ENCODE measurements at places on chromosomes 3 and 15.

DNA sequence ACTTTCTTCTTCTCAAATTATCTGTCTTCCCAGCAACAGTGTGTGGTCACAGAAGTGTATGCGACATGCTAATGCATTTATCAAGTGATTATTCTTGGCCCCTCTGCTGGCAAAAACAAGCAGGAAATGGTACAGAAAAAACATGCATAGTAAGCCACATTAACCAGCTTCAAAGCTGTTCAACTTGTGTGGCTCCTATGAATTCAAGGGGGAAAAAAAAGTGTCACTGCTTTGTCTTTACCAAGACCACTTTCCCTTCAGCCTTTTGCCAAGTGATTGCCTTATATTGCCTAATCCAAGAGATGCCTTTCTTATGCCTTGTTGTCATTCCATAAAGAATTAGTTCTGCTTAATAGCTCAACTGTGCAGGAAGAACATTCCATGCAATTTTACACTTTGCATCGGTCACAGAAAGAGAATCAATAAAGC, 39.1 kb downstream of the PRTG start:
- no peak for DNase-seq

DNA sequence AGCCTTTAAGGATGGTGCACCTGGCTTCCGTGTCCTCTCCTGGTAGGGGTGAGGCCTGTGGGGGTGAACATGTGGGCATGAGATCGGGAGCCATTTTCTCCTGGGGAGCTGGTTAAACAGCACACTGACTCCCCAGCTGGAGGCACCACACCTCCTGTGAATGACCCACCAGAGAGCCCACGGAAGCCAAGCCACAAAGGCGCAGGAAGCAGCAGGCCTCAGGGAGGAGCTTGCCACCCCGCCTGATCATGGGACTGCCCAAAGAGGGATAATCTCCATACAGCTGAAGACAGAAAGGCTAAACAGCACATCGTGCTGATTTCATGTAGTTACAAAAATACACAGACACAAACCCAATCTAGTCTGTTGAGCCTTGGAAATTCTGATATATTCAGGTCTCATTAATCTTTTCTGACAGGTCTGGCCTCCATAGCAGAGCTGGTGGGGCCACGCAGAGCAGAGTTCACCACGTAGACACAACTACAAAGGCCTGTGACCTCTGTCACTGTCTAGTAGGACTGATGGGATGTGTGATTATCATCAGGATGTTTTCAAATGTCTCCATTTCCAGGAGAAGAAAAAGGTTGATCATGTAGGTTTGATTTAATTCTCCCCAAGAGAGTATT, 75.2 kb downstream of the DUT start:
- DNase-seq: no peak

DNA sequence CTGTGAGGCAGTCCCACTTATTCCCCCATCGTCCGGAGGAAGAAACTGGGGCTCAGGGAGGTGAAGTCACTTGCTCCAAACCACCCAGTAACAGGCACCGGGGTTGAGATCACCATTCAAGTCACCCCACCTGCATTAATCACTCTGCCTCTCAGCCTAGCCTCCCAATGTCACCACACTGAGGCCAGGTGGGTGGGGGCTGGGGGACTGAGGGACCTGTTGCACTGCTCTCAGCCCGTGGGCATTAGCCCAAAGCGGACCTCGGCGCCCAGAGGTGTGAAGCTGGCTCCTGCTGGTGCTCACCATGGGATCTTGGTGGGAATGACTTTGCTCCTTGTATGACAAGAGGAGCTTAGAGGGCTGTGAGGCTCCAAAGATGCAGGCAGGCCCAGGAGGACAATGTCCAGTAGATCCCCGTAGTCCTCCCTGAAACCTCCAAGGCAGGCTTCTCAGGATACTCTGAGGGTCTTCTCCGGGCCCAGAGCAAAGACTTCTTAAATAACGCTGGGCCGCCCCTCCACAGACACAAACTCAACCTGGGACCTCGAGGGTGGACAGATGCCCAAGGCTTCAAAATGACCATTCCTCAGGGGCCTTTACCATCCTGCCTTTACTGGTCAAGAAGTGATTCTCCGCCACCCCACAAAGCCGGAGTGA, 1.7 kb downstream of the NT5DC2 start:
- no peak for DNase-seq

DNA sequence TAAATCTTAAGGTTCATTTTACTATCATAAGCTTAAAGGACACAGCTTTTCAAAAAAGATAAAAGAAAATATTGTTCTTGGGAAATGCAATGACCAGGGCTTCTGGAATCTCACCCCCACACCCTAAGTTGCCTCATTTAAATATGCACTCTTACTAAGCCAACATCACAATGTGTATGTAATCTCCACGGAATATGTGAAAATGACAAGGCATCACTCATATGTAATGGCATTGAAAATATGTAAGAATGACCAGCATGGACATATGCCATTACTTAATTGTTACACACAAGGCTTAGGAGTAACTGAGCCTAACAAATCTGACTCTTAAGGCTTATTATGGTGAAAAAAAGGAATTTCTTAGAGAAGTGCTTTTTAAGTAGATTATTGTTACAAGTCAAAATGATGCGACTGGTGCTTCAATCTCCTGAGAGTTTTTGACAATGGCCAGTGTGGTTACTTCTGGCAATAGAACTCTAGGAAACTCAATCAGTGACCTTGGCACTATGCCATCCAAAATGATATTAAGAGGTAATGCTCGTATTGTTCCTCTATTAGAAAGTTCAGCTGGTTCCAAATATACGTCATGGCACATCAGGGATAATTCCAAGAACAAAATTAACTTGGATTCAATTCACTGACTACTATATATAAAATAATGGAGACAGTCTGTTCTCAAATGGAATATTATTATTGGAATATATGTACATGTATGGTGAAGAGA, 290.0 kb upstream of the PLSCR5 start:
- DNase-seq: no peak

GRCh38 chr15:38130205-38130567, 122.5 kb upstream of the SPRED1 start:
- no peak for DNase-seq

- no peak for DNase-seq
These were observed 5.6 kb upstream of the ARL8B start for GRCh38 chr3:5116538-5116937.

GRCh38 chr15:72375501-72375845, 341 bp downstream of the HEXA start:
- DNase-seq: no peak

DNA sequence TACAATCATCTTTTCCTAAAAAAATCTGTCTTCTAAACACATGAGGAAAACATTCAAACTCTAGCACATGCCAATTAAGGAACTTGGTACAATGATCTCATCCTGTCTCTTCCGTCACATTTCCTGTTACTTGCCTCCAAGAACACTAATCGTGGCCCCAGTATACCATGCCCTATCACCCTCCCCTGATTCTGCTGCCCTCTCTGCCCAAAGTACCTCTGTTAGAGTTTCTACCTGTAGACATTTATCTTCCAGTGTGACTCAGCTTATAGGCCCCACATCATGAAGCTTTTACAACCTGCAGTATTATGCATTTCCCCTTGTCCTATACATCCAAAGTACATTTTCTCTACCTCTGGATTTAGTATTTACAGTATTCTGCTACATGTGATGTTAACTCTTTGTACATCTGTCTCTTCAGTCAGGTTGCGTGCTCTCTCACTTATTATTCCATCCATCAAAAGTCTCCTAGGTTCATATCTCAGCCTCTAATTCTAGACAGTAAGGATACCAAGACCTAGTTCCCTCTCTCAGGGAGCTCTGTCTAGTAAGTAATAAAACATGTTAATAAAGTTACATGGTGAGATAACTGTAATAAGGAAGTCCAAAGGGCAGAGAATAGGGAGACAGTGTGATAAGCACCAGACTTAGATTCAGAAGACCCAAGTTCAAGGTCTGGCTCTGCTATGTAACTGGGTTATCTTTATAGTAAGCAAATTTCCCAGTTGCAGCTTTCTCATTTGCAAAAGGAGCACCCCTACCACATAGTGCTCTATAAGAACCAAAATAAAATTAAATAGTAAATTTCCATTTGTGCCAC, 8.9 kb upstream of the SEMA6D start:
- no peak for DNase-seq

DNA sequence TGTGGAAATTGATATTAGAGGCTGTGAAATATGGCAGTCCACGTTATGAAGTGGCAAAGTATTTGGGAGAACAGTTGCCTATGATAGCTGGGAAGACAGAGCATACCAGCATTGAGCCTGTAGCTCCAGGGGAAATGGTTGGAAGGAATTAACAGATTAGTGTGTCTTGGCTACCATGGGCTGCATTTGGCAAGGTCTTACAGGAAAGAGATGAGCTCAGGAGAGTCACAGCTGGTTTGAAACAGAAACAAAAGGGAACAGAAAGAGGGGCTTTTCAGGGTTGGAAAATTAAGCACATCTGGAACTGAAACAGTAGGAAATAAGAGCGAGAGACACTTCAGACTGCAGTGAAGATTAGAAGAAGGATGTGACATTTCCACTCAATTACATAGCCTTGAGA, 141.7 kb downstream of the FBLN2 start:
- peak; percentile 39 for DNase-seq

- no peak for DNase-seq
These were observed 86.9 kb upstream of the PLCL2 start for GRCh38 chr3:16797831-16798230.

DNA sequence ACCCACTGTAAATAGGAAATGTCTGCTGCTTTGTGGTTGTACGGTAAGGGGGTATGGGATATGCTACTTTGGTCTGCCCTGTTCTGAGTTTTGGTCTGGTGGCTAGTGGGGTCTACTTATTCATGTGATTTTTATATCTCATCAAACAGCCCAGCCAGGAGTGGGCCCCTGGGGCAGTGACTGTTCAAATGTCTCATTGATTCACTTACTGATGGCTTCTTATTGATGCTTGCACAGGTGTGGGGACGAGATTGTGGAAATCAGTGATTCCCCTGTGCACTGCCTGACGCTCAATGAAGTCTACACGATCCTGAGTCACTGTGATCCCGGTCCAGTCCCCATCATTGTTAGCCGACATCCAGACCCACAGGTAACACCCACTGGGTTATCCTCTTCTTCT, 38.5 kb downstream of the STARD5 start:
- DNase-seq: no peak

DNA sequence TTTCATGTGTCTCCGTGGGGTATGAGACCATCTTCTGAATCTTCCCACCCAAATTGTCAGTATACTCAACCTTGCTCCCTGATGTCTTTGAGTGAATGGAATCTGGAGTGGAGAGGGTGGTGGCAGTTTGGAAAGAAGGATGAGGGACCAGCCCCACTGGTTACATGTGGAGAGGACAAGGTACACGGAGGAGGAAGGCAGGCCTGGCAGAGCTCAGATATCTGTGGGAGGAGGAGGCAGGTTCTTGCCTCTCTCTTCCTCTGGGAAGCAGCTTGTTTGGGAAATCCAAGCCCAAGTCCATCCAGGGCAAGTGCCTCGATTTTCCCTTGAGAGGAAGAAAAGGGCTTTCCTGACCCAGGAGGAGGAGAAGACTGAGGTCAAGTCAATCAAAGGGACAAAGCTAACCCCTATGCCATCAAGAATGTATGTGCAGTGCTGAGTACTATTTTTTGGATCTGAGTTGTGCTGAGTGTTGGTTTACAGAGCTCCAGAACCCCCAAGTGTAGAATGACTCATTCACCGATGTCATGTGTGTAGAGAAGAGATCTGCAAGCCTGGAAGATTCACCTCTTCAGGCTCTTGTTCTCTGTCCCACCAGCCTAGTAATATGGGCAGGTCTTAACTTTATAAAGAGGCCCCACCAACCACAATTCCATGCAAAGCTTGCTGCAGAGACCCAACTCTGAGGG, 19.8 kb upstream of the LOXL1 start:
- DNase-seq: no peak

GRCh38 chr3:151085889-151086483, 522 bp downstream of the MED12L start:
- DNase-seq: peak; percentile 31

DNA sequence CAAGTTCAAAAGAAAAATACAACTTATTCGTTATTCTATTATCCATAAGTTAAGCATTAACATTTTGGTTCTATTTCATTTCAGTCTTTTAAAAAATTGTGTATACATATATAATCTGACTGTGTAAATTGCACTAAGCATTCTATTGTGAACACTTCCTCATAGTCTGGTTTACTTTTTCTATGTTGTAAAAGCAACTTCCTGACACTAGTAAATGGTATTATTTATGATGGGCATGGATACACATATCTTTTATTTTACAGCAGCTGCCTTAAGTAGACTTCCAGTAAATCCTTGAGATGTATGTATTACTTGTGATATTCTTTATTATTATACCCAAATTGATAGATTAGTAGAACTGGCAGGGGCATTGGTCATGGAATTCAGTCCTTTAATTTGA, 58.2 kb downstream of the FNDC3B start:
- no peak for DNase-seq

DNA sequence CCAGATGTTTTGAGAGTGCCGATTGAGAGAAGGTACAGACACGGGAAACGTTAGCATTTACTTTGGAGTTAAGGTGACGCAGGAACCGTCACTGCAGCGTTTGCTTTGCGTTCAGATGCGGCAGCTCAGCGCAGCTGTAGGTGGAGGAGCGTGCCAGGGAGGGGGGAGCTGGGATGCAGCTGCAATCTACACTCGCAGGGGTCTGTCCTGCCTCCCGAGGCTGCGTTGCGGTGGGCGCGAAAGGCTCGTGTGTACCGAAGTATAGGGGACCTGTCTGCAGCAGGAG, 425 bp upstream of the FYTTD1 start:
- no peak for DNase-seq

- DNase-seq: no peak
These were observed 358.4 kb upstream of the LMCD1 start for GRCh38 chr3:8143186-8143585.

- DNase-seq: no peak
These were observed 50.2 kb downstream of the PDHB start for GRCh38 chr3:58383476-58383875.

DNA sequence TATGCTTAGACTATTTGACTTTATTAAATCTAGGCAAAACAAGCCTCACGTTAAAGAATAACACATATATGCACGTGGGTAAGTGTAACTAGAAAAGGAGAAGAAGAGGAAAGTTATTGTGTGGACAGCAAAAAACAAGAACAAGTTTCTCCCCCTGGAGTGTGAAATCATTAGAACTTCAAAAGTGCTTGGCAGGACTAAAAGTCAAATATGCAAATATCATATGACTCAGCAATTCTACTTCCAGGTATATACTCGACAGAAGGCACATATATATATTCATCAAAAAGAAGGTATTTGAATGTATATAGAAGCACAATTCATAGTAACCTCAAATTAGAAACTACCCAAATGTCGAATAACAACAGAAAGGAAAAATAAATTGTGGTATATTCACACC, 68.9 kb upstream of the STXBP5L start:
- no peak for DNase-seq

DNA sequence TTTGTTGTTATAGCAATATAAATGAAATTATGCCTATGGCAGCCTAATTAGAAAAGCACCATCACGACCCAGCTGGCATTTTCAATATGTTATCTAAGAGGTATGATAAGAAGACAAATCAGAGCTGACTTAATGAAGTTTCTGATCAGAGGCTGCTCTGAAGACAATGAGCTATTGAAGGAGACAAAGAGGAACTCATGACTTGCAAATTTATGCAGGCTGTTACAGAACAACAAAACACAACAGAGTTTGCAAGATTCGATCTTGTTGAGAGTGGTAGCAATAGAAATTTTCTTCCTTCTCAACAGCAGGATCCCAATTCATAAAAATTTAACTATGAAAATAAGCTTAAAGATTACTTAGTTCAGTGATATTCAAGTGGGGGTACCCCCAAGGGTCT, 7.7 kb downstream of the CCDC54 start:
- no peak for DNase-seq
